ENCODE measurements at places on chromosomes 6 and 20.

DNA sequence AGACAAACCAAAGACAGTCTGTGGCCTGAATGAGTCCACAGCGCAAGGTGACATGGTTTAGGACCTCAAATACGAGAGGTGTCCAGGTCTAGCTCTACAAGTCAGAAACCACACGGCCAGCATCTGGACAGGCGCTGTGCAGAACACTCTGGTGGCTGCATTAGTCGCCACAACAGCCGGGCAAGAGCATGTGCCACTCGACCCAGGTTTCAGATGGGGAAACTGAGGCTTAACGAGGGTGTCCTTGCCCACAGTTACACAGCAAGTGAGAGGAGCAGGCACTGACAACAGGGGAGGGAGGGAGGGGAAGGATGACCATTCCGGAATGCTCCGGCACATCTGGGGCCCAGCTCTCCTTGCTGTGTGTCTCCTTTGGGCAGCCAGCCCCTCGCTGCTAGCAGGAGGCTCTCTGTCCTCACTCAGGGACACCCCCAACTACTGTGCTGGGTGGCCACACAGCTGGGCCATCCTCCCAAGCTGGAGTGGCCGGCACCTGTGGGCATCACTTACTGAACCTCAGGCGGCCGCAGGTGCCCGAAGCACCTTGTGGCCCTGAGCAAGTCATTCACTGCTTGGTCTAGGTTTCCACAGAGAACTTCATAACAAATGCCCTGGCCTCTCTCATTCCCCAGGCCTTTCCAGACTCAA lies 6.6 kb downstream of the DLL1 start:
- DNase-seq, result no peak

- DNase-seq, result no peak
Measured at GRCh38 chr20:46078954-46079353, 10.8 kb downstream of the NCOA5 start.

- DNase-seq, result no peak
Measured at GRCh38 chr6:43076464-43077332, 584 bp downstream of the PTK7 start.

DNA sequence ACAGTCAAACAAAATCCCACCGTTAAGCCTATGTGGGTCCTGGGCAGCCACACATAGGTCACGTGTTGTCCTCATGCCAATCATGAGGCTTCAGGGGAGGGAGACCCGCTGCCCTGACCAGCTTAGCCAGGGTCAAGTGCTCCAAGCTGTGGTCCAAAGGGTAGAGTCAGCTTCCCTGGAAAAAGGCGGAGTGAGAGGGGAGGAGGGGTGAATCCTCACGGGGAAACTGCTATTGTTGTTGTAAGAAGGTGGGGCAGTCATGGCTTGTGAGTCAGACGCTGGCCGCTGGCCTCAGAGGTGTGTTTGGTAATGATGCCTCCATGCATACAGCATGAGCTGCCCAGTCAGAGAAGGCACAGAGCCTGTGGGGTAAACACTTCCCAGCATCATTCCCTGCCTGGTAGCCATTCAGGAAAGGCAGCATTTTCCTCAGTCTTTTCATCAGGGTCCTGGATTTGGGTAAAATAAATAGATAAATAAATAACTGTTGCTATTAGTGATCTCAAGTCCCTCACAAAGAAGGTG lies 8.7 kb downstream of the CST3 start:
- DNase-seq, result no peak

DNA sequence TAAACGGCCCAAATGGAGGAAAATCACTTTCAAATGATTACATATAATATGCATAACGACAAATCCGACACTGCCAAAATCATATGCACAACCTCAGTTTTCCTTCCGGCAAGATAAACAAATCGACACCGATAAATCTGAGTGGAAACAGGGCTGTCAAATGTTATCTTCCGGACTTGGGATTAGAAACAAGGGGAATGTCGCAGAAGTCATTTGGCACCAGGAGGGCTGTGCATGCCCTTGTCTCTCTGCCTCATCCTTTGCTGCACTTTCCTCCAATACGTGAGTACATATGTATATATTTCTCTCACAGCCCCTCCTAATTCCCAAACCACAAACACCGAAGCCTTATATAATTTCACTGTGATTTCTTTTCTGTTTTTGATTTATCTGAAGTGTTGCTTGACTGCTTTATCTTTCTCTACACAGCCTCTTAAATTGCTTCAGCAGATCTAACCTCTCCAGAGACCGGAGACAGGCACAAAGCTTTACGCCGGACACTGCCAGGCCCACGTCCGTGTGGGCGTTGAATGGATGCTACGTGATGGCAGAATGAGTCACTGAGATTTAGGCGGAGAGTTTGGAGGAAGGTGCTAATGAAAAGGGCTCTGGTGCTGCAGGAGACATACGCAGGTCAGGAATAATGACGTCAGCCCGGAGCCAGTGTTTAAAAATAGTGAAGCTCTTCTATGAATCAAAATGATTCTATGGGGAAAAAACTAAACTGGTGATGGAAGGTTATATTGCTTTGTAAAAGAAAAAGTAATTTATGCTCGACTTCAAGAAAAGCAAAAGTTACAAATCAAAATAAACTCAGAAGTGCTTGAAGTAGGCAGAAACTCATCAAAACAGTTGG lies 21.0 kb upstream of the PRELID3B start:
- no peak for DNase-seq

GRCh38 chr6:2403546-2403945 lies 158.1 kb upstream of the GMDS start:
- DNase-seq, result no peak

GRCh38 chr20:5895626-5896025 lies 54.7 kb downstream of the TRMT6 start:
- no peak for DNase-seq

GRCh38 chr20:63794614-63795013 lies 36.5 kb downstream of the ZBTB46 start:
- no peak for DNase-seq

GRCh38 chr6:132960720-132961119 lies 146.4 kb downstream of the RPS12 start:
- DNase-seq, result no peak

- DNase-seq, result no peak
Measured at GRCh38 chr20:48284837-48285236, 499.6 kb upstream of the SULF2 start.

DNA sequence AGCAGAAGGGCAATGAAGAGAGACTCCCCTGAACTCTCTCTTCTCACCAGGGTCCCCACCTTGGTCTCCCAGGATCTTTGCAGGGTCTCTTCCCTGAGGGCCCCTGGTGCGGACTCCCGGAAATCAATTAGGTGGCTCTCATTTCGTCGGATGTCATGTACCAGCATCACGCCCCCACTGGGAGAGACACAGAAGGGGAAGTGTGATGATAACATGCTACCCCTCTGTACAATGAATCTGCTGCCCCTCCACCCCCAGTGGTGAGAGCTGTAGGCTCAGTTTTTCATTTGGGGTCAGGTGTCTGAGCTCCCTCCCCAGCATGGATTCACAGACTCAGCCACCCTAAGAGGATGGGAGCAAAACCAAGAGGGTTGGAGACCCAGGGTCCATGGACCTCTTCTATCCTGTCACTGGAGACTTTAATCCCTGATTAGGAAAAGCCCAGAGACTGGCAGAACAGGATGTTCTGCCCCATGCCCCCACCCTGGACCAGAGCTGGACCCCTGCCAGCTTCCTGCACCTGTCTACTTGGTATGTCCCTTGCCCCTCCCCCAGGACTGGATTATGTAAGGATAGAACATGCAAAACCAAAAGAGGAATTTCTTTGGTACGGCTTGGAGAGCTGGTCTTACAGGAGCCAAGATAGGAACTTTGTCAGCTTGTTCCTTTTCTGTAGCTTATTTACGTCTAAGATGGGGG lies 11.1 kb downstream of the GGT7 start:
- no peak for DNase-seq

All from stimulated activated CD8-positive, alpha-beta memory T cell treated with anti-CD3 and anti-CD28 coated beads, Interleukin-4, amount 100 ng/mL, for 24 hours (primary cell).